ENCODE measurements at places on chromosomes 2 and 18.

DNA sequence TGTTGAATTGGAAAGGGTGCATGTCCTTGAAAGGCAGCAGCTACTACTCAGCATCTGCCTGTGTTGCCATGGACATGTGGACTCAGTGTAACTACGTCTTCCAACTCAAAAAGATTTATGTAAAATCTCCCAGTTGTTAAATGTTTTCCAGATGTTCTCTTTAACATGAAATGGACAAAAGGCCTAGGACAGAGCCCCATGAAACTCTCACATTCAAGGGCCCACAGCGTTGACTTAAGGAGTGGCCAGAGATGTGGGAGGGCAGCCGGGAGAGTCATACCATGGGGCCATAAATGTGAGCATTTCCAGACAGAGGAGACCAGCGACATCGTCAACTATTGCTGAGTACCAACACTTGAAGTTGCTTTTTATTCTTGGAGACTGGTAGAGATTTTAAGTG is 9.9 kb downstream of the SLC3A1 start:
- DNase-seq: no peak

DNA sequence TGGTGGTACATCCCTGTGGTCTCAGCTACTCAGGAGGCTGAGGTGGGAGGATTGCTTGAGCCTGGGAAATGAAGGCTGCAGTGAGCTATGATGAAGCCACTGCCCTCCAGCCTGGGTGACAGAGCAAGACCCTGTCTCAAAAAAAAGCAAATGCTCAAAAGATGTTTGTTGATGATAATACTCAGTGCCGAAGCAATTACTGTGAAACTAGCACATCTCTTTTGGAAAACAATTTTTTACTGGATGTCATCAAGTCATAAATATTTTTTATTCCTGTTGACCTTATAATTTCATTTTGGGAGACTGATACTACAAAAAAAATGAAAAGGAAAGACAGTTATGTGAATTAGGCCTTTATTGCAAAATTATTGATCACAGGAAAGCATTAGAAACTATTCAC is 34.5 kb upstream of the FHOD3 start:
- DNase-seq: no peak

DNA sequence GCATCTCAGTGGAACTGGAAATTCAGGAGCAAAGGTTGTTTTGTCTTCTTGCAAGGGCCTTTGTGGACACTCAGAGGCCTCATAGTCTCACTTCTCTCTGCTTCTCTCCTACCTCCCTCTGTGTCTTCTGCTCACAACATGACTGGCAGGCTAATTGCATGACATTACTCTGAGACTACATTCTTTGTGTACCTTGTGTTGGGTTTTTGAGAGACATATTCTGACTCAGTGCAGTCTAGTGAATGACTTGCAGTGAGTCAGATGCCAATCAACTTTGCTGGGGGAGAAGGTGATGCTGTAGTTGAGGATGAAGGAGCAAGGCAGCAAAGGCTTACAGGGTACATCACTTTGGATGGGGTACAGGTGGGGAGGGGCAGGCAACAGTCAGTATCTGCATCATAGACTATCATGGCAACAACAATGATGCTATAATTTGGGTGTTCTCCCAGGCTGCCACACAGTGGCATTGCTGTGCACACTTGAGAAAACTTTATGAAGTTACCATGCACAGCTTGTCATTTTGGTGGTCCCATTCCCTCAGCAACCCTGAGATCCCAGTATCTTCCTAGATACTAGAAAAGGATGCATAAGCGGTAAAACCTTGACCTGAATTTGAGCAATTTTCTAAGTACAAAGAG is 69.3 kb upstream of the SLC16A14 start:
- no peak for DNase-seq

- no peak for DNase-seq
Observed at GRCh38 chr2:179274749-179275148, 10.1 kb upstream of the SESTD1 start.

DNA sequence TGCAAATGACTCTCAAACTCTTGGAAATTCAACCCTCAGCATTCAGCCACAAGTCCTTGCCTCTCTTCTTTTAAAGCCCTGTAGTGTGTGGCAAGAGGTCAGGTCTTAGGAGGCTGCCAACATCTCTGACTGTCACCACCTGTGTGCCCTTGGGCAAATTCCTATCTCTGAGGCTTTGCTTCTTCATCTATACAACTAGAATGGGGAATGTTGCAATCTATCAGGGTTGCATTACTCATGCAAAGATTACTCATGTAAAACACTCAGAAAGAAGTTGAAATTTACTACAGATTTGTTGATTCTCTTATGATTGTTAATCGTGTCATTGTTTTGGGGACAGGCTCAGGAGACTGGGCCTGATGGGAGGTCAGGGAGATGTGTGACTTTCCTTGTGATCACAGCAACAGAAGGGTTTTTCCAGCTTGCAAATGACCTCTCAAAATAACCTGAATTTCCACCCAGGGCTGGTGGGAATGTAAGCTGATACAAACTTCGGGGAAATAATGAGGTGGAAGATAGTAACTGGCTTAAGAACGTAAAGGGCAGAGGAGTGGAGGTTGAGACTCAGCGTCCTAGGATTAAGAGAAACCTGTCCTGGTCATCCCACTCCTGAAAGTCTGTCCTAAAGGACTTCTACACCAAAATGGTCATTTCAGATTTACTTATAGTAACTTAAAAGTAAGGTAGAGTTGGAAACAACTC is 32.1 kb upstream of the SIGLEC15 start:
- no peak for DNase-seq

DNA sequence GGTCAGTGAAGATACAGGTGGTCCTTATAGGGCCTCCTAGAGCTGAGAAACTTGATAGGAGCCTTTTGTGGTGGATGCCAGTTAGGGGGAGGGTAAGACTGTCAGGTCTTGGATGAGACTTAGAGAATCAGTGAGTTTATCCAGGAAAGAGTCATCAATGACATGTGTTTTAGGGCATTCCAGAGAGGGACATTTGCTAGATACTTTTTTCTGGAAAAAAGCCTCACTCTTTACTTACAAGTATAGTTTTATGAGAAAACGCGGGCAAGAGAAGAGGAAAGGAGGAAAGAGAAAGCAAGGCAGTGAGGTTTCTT is 24.5 kb upstream of the MSGN1 start:
- no peak for DNase-seq

GRCh38 chr18:61791031-61791430 is 101.8 kb downstream of the RNF152 start:
- no peak for DNase-seq

DNA sequence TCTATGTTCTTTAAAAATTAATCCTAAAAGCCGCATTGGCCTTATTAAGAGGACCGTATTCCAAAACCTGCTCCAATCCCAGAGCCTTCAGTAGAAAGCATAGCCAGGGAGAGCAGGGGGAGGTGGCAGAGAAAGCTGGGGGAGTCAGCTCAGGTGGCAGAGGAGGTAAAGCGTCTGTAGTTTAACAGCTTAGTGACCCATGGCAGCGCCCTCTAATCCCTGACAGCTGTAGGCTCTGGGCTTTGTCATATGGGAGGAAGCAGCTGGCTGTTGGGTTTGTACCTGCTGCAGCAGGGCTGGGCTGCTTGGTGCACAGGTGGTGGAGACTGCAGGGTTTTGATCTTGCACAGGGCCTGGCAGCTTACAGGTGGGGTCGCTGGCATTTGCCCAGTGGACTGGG is 50.6 kb downstream of the THNSL2 start:
- DNase-seq: no peak

DNA sequence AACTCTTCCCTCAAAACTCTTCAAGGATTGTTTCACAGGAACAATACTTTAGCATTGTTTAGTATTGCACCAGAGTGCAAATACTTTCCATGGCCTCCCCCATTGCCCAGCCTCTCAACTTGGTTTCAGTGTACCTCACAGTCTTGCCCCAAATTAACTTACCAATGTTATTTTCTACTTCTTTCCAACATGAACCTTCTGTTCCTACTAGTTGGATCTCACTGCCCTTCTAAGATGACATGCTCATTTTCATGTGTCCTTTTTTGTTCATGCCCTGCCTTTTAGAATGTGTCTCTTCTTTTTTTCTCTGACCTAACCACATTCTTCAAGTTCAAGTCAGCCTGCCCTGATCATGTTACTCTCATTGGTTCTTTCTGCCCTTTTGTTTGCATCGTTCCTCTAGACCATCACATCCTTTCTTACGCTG is 4.1 kb downstream of the SPATS2L start:
- DNase-seq: no peak

- DNase-seq: no peak
Observed at GRCh38 chr2:152710713-152711112, 6.5 kb downstream of the PRPF40A start.

- DNase-seq: no peak
Observed at GRCh38 chr2:161078211-161078539, 82.1 kb upstream of the TANK start.

DNA sequence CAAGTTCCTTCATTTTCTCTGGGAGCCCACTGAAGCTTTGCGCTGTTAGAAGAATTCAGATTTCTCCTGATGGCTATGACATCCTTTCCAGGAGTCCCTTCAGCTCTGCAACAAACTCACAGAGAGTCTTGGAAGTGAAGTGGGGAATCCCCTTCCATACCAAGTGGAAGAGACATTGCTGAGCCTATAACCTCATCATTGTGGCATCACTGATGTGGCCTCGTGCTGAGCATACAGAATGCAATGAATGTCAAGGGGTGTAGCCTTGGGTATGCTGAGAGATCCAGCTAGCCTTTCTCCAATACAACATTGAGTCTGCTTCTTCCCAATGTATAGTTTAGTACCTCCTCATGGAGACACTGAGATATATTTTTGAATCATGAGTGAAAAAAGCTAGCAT is 311.1 kb upstream of the RAB12 start:
- no peak for DNase-seq

DNA sequence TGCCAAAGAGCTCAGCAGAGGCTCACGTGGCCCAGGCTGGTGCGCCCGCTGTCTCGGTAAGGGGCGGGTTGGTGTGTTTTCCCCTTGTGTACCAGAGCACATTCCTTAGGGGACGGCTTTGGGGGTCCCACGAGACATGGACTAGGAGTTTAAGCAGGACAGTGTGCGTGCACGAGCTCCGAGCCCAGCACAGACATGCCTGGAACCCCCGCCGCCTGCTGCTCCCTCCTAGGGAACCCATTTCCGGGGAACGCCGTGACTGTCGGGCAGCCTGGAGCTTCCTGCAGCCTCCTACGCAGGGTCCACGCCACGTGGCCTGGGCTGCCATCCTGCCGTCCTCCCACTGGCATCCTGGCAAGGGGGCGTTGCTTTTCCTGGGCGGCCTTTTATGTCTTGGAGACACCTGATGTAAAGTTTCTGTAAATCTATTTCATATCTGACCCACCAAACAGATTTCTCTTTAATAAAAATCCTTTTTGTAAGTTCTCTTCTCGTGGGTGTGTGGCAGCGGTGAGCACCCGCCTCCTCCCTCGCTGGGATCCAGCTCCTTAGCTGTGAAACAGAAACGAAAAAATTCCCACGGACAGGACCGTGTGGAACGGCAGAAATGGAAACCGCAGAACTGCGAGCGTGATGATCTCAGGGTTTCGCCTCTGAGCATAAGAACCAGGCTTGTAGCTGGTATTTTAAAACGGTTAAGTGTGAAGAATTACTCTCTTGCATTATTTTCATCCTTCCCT is 43.5 kb upstream of the KCNG2 start:
- DNase-seq: no peak

DNA sequence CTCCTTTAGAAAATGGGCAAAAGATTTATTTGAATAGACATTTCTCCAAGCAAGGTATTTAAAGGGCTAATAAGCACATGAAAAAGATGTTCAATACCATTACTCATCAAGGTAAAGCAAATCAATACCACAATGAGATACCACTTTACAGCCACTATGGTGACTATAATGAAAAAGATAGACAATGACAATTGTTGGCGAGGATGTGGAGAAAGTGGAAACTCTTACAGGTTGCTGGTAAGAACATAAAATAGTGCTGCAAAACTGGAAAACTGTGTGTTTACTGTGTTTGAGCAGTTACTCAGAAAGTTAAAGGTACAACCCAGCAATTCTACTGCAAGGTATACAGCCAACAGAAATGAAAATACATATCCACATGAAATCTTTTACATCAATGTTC is 31.9 kb upstream of the RNU4ATAC start:
- no peak for DNase-seq

DNA sequence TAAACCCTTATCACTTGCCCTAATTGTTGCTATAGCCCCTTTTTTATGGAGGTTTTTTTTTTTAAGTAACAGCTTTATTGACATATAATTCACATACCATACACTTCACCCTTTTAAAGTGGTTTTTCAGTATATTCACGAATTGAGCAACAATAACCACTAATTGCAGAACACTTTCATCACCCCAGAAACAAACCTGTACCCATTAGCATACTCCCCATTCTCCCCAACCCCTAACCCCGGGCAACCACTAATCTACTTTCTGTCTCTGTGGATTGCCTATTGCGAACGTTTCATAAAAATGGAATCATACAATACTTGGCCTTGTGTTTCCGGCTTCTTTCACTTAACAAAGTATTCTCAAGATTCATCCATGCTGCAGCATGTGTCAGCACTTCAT is 213.6 kb downstream of the ATAD2B start:
- no peak for DNase-seq

- no peak for DNase-seq
Observed at GRCh38 chr2:109405873-109406272, 207.9 kb downstream of the SEPTIN10 start.

DNA sequence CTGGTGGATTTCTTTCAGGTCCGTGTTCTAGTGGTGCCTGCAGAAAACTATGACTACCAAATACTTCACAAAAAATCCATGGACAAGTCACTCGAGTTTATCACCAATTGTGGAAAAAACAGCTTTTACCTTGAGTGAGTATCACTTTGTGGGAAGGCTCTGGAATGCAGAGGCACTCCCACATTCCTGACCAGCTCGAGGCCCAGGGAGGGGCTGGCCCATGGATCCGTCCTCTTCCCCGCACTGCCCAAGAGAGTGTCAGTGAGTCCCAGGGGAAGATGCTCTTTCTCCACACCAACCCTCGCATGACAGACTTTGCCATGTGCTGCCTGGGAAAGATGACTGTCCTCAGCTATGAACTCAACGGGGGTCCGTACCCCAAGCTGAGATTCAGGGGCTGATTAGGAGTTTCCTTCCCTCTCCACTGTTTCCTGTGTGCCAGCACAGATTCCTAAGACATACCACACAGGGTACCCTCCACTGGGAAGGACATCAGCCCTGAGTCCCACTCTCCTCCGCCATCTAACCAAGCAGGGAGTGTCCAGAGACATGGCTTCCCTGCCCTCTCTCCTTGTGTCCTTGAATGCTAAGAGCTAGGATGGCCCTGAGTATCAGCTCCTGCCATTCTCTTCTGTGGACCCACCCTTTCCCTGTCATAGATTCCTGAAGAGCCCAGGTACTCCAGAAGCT is 155.9 kb downstream of the LAMA3 start:
- no peak for DNase-seq

- DNase-seq: no peak
Observed at GRCh38 chr18:32422201-32422600, 48.5 kb downstream of the GAREM1 start.

DNA sequence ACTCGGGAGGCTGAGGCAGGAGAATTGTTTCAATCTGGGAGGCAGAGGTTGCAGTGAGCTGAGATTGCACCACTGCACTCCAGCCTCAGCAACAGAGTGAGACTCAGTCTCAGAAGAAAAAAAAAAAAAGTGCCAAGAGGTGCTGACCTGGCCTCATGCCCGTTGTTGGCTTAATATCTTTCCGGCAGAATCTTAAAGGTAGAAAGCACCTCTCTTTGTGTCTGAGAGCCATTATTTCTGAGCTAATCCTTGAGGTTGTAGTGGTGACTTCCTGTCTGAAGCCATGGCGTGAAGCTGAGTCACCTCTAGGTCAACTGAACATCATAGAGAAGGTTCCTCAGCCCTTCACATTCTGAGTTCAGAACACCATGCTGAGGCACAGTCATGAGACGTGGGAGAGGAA is 60.4 kb downstream of the WDSUB1 start:
- peak; percentile 33 for DNase-seq

Measured in stimulated activated CD8-positive, alpha-beta memory T cell treated with anti-CD3 and anti-CD28 coated beads, Interleukin-15, amount 100 ng/mL, for 48 hours (primary cell).